H54 (cell line): ENCODE measurements at places on chromosomes 1 and 21.

GRCh38 chr1:243406424-243406823 is 150.6 kb downstream of the SDCCAG8 start:
- no peak for DNase-seq

- DNase-seq: peak; percentile 91
Measured at GRCh38 chr1:201408176-201408833, 9.2 kb upstream of the LAD1 start.

- no peak for DNase-seq
Measured at GRCh38 chr1:118304722-118305359, 119.8 kb upstream of the SPAG17 start.

DNA sequence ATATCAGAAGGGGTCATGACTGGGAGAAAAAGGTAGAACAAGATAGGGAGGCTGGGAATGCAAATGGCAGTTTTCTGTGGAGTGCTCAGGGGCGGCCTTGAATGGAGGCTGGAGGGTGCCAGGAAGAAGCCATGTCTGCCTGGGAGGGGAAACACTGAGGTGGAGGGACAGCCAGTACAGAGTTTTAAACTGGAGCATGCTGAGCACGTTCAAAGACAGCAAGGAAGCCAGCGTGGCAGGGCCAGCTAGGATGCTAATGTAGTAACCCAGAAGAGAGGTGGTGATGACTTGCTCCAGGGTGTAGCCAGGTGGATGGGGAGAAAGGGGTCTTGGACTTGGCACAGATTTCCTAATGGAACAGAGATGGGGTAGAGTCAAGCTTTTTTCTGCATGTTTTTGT is 445.8 kb upstream of the VAMP3 start:
- no peak for DNase-seq

DNA sequence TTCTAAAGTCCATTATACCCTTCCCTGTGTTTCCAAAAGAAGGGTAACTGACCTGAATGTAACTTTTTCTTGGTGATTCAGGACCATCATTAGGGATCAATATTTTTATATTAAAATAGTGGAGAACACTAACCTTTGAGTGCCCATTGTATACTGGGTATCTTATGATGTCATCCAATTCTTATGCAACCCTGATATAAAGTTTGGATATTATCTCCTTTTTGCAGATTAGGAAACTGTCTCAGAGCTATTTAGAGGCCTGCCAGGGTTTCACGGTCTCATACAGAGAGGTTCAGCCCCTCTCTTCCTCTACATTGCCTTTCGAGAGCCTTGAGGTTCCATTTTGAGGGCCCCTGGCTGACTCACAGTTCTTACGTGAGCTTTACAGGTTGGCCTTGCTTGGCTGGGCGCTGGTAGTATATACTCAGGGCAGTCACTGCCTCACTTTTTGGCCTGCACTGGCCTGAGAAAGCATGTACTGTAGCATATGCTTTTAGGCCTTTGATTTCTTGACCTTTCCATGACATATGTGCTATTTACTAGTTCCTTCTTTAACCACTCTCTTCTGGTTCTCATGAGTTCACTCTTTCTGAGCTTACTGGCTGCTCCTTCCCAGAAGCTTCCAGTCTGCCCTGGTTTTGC is 15.7 kb upstream of the FOXO6 start:
- DNase-seq: no peak

DNA sequence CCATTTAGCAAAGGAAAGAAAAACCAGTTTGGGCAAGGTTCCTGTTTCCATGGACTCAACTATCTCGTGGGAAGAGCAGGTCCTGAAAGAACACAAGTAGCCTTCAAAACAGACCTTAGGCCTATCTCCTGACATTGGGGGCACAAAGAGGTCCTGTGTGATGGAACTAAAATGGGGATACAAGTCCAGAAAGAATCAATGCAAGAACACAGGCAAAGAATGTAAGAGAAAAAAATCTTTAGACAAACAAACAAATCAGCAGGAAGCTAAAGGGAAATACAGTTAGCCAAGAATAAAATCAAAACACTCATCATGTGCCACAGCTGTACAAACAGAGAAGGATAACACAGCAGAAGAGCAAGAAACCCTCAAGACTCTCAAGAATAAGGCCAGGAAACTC is 28.2 kb downstream of the SLC30A10 start:
- no peak for DNase-seq

DNA sequence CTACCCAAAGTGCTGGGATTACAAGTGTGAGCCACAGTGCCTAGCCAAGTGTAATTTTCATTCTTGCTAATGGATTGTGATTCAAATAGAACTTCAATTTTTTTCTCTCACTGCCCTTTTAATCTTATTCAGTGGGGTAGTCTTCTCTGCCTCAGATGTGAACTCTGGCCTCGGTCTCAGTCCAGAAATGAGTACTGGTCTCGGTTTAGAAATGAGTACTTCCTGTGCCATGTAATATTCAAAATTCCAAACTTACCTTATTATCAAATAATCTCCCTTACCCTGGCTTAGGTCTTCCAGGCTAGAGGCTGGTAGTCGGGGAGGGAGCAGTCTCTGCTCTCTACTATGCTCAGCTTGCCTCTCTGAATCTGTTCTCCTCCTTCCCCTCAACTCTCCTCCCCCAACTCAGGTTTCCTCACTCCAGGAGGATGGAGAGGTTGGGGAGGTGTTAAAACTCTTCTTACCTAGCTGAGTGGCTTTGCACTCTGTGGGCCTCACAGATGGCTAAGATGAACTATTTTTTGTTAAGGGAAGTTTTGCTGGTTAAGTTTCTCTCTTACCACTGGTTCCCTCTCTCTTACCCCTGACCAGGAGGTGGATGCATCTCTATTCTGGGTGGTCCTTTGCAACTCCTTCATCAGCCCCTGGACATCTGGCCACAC is 4.8 kb upstream of the SLAMF9 start:
- DNase-seq: no peak

DNA sequence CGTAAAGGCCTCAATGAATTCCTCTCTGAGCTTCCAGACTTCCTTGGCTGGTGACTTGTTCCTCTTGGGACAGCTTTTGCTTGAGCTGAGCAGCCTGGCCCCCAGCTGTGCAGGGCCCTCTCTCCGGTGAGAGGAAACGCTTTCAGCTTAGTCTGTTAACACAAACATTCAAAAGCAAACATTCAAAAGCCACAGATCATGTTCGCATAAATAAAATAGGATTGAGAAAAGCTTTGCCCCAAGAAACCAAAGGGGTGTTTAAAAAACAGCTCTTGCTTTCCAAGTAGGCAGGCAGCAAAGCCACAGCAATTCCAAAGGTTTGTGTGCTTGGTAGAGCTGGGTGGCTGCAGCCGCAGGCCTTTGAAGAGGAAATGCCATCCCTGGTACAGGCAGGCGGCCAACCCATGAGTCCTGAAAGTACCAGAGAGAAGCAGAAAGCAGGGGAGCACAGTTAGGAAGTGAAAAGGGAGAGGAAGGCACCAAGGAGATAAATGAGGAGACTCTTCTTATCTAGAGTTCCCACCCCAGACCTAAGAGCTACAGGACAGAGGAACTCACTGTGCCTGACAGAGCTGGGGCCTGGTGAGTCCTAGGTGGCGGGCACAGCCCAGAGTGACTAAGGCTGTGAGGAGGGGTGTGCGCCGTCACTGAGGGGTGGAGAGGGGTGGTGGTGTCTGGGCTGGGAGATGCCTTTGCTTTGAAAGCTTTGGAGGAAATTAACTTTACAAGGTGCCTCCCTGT is 48.4 kb downstream of the CCN1 start:
- DNase-seq: peak; percentile 57

DNA sequence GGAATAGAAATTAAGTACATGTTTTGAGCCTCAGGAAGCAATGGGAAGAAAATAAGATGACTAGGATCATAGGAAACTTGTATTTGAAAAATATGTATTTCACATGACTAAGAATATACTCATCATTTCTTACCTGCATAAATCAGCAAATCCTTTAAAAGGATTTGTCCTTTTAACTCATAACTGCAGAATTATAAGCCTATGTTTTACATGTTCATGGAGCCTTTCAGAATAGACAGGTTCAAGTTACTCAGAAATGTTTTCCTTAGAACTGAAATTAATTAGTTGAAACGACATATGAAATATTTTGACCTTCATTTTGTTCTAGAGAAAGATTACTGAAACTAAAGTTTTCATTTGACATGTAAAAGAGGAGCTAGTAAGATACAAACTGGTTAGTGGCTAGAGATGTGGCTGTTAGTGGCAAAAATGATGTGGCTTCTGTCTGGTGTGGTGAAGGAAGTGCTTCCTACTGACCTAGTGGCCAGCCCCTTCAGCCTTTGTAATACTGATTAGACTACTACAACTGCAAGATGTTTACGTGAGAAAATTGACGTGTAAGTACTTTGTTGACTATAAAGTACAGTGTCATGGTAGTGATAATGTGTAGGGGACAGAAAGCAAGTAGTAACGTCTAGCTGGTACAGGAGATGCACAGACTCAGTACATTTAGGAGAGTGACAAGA is 54.7 kb downstream of the PACC1 start:
- DNase-seq: no peak

- DNase-seq: no peak
Measured at GRCh38 chr1:183544598-183545297, 45.5 kb downstream of the NCF2 start.
